ENCODE measurements at places on chromosomes 6 and 20.

DNA sequence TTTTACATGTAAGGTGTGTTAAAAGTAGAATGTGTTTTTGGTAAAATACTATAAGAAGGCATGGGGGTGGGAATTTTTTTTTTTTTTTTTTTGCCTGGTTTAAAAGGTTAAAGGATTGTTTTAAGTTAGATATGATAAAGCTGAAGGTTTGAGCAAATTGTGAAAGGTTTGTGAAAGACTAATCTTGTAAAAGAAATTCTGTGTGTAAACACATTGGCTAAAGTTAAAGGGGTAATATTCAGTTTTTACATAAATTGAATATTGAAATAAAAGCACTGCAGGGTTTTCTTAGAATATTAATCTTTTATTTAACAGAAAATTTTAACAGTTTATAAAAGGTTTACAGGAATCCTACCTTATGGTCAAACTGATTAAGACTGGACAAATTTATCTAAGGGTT, 105.7 kb downstream of the DTNBP1 start:
- DNase-seq: no peak

- DNase-seq: no peak
Observed at GRCh38 chr20:42346189-42347170, 728.3 kb upstream of the CHD6 start.

- DNase-seq: no peak
Observed at GRCh38 chr6:168418711-168419121, 22.3 kb upstream of the SMOC2 start.

DNA sequence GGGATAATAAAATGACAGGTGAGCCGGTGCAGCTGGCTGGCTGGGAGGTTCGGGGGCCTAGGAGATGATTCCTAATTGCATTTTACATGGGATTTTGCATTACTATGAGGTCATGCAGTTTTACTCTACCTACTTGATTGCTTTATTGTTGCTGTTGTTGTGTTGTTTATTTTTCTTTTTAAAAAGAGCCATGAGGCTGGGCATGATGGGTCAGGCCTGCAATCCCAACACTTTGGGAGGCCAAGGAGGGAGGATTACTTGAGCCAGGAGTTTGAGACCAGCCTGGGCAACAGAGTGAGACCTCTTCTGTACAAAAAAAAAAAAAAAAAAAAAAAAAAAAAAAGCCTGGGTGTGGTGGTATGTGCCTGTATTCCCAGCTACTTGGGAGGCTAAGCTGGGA, 104.8 kb downstream of the GJA1 start:
- DNase-seq: no peak

- DNase-seq: no peak
Observed at GRCh38 chr20:3307078-3307477, 68.1 kb upstream of the SLC4A11 start.

DNA sequence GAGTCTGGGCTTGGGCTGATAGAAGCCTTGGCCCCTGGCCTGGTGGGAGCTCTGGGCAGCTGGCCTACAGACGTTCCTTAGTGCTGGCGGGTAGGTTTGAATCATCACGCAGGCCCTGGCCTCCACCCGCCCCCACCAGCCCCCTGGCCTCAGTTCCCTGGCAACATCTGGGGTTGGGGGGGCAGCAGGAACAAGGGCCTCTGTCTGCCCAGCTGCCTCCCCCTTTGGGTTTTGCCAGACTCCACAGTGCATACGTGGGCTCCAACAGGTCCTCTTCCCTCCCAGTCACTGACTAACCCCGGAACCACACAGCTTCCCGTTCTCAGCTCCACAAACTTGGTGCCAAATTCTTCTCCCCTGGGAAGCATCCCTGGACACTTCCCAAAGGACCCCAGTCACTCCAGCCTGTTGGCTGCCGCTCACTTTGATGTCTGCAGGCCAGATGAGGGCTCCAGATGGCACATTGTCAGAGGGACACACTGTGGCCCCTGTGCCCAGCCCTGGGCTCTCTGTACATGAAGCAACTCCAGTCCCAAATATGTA, 957 bp upstream of the VEGFA start:
- DNase-seq: no peak

- no peak for DNase-seq
Observed at GRCh38 chr6:37359039-37359438, 5.3 kb downstream of the RNF8 start.

DNA sequence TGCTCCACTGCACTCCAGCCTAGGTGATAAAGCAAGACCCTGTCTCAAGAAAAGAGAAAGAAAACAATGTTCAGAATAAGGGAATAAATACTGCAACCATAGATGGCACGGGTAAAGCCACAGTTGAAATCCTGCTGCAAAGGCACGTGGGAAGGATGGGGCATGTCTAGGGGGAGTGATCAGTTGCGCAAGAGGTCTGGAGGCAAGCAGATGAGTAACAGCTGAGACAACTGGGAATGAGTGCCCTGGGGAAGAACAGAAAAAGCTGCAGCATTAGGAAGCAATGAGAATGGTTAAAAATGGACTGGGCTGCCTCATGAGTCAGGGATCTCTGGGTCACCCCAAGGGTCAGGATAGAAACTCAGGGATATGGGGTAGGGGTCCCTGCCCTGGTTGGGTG, 96.3 kb downstream of the GMPR start:
- DNase-seq: no peak
